CD4-positive, alpha-beta T cell treated with Interleukin-17A for 4 hours (primary cell): ENCODE measurements at places on chromosomes 2 and 18.

GRCh38 chr2:241854342-241855244, 4.1 kb downstream of the PDCD1 start:
- no peak for DNase-seq

DNA sequence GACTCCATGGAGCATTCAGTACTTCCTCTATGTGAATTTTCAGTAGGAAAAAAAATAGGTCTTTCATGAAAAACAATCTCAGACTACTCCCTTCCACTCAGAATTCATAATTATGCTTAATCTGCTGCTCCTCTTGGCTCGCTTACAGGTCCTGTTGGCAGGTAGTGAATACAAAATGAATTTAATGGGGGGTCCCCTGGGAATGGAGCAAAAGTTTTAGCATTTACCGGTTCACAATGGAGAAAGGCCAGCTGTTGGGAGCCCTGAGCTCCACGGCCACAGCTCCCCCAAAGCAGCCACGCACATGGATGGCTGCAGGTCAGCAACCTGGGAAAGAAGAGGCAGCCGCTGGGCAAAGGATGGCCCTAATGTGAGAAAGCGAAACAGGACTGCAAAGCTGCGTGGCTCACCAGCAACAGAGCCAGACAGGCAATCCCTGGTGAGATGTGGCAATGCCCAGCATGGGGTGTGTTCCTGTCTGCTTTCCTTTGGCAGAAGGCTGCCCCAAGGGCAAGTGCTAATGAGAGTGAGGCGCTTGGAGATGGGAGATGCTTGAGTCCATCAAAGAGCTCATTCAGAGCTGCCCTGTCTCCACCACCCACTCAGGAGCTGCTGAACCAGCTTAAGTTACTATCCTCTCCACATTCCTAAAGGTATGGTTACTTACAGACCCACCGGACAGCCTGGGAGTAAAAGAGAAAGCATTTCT, 447.4 kb downstream of the EPHA4 start:
- DNase-seq: no peak

- no peak for DNase-seq
Observed at GRCh38 chr18:70075906-70076305, 128.2 kb upstream of the CD226 start.

- no peak for DNase-seq
Observed at GRCh38 chr2:44933434-44933951, 8.0 kb upstream of the SIX3 start.

DNA sequence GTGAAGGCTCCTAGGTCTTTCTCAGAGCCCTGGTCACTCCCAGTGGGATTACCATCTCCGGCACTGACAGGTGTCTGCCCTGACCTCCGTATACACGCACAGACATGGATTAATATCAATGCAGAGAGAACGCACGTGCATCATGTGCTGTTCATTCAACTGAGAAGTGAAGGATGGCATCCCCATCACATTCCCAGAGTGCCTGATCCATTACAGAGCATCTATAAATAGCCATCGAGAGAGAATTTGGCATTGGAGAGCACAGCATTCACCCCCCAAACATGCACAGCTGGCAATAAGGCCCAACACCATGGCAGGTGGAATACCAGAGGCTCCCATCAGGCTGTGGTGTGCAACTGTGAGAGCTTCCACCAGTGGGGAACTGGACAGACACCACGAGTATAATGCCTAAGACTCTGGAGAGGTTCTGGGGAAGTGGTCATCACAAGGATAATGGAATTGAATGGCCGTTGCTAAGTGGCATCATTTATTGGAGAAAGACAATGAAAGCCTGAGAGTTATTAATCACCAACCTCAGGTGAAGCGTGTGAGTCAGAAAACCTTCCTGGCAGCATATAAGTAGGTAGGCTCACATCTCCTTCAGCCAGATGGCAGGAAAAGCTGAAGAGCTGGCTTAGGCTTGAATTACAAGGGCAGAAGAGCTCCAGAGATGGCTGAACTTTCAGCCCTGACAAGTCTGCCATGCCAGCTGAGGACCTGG, 244.5 kb upstream of the ID2 start:
- no peak for DNase-seq

- no peak for DNase-seq
Observed at GRCh38 chr2:186518945-186519344, 32.9 kb downstream of the ZC3H15 start.

DNA sequence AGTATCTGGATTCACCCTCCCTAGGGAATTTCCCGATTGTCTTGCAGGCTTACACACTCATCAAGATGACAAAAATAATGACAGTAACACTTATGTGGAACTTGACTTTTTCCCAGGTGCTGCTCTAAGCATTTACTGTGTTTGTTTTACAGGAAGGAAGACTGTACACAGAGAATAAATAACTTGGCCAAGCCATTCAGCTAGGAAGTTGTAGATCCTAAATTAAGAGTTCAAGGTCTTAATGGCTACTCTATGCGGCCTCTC, 549 bp upstream of the DPP4 start:
- DNase-seq: no peak
